ENCODE measurements at places on chromosomes 7 and 10.

DNA sequence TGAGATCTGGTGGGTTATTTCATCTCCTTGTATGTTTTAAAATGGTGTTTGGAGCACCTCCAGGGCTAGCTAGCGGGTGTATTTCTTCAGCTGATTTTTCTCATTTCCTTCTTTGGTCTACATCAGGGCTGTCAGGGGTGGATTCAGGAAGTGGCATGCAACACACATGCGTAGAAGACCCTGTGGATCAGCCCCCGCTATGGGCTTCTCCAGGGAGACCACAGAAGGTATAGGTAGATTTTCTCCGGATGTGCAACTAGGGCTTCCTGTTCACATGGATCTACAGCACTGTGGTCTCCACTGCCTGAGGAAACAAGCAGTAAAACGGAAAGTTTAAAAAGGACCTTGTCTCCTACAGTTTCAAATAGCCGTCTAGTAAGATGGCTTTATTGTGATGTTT lies 10.4 kb downstream of the NUB1 start:
- H3K27me3 ChIP-seq = no peaks in the 10 kb centered on the region
- no peak overlapping the region for H3K4me3 ChIP-seq
- no peak for DNase-seq
- no peaks in the 10 kb centered on the region for H3K4me1 ChIP-seq

DNA sequence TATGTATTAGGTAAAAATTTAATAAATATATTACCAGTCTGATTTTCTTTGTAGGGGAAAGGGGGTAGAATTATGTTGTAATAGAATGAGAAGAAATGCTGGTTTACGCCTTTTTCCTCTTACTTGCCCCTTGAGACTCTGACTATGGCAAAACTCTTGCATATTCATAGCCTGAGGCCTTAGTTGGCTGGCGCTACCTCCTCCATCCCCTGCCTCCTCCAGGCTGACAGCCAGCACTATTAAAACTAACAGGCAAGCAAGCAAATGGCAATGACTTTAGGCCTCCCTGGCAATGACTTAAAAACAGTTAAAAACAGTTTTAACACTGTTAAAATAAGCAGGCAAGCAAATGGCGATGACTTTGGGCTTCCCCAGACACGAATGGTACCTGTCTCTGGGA lies 14.4 kb downstream of the PKD2L1 start:
- no peak for DNase-seq
- H3K4me1 ChIP-seq = no peaks in the 10 kb centered on the region
- H3K36me3 ChIP-seq = no peaks in the 10 kb centered on the region

GRCh38 chr7:271266-272107 lies 18.5 kb upstream of the FOXL3 start:
- H3K36me3 ChIP-seq = no peaks in the 10 kb centered on the region
- no peak for DNase-seq
- H3K4me1 ChIP-seq = no peaks in the 10 kb centered on the region
- no peaks in the 10 kb centered on the region for H3K27me3 ChIP-seq
- H3K4me3 ChIP-seq = no peak overlapping the region
- H3K27ac ChIP-seq = no peak overlapping the region

DNA sequence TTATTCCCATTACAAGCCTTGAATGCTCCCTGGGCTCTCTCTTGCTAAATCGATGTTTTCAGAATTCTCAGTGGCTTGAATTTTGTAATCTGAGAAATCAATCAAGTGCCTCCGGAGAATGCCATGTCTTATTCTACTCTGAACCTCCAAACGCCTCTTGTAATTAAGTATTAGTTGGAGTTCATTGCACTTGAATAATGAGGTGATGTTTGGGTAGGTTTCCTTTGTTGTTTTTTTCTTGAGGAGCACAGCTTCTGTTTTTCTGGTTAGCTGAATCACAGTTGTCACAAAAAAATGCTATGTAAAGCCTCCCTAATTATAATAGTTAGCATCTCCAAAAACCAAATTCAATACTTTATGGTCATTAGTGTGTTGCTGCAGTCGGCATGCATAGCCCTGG lies 100.3 kb downstream of the PLPP4 start:
- no peak overlapping the region for H3K27ac ChIP-seq
- H3K4me3 ChIP-seq = no peak overlapping the region
- H3K27me3 ChIP-seq = no peaks in the 10 kb centered on the region

- H3K27me3 ChIP-seq = no peaks in the 10 kb centered on the region
- no peak overlapping the region for H3K27ac ChIP-seq
- DNase-seq = no peak
- H3K36me3 ChIP-seq = no peaks in the 10 kb centered on the region
- peaks cover 6% of the 10 kb centered on the region for H3K4me1 ChIP-seq
- H3K4me3 ChIP-seq = no peak overlapping the region
These were observed 12.6 kb upstream of the LAMB4 start for GRCh38 chr7:108142675-108143259.

- no peak overlapping the region for H3K4me3 ChIP-seq
- H3K4me1 ChIP-seq = no peaks in the 10 kb centered on the region
- no peak overlapping the region for H3K27ac ChIP-seq
- DNase-seq = peak; percentile 58
- no peaks in the 10 kb centered on the region for H3K36me3 ChIP-seq
- H3K27me3 ChIP-seq = no peaks in the 10 kb centered on the region
These were observed 218.3 kb downstream of the SEMA3A start for GRCh38 chr7:83976302-83976701.

GRCh38 chr10:89894051-89894450 lies 192.7 kb downstream of the KIF20B start:
- no peaks in the 10 kb centered on the region for H3K4me1 ChIP-seq
- no peak overlapping the region for H3K4me3 ChIP-seq
- H3K27ac ChIP-seq = no peak overlapping the region
- no peaks in the 10 kb centered on the region for H3K36me3 ChIP-seq
- H3K27me3 ChIP-seq = no peaks in the 10 kb centered on the region

DNA sequence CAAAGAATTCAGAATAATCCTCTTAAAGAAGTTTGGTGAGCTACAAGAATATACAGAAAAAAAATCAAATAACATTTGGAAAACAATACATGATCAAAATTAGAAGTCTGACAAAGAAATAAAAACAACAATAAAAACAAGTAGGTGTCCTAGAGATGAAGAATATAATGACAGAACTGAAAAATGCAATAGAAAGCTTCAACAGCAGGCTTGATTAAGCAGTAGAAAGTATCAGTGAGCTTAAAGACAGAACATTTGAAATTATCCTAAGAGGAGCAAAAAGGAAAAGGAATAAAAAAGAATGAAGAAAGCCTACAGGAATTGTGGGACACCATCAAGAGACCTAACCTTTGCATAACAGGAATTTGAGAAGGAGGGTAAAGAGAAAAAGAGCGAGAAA lies 238.8 kb downstream of the ZEB1 start:
- no peaks in the 10 kb centered on the region for H3K36me3 ChIP-seq
- H3K27me3 ChIP-seq = no peaks in the 10 kb centered on the region
- no peak for DNase-seq
- no peaks in the 10 kb centered on the region for H3K4me1 ChIP-seq
- H3K4me3 ChIP-seq = no peak overlapping the region

DNA sequence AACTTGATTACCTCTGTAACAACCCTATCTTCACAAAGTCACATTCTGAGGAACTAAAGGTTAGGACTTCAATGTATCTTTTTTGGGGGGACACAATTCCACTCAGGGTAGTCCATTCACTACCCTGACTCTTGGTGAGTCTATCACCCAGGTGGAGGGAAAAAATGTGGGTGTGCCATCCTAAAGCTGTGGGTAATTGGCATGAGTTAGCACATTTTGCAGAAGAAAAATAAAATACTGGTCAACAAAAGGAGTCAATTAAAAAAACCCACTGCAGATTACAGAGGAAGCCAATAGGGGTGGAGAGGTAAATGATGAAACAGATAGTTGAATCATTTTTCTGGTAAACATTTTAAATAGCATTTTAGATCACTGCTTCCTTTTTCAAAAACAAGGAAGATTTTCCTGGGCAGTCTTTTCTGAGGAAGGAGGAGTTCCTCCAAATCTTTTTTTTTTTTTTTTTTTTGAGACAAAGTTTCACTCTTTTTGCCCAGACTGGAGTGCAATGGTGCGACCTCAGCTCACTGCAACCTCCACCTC lies 5.1 kb upstream of the BLVRA start:
- no peak for DNase-seq
- no peaks in the 10 kb centered on the region for H3K27me3 ChIP-seq
- H3K4me3 ChIP-seq = no peak overlapping the region
- no peaks in the 10 kb centered on the region for H3K36me3 ChIP-seq
